ENCODE measurements at places on chromosomes 5 and 9.

GRCh38 chr9:16175461-16175860 is 622.6 kb downstream of the CCDC171 start:
- DNase-seq, result no peak

DNA sequence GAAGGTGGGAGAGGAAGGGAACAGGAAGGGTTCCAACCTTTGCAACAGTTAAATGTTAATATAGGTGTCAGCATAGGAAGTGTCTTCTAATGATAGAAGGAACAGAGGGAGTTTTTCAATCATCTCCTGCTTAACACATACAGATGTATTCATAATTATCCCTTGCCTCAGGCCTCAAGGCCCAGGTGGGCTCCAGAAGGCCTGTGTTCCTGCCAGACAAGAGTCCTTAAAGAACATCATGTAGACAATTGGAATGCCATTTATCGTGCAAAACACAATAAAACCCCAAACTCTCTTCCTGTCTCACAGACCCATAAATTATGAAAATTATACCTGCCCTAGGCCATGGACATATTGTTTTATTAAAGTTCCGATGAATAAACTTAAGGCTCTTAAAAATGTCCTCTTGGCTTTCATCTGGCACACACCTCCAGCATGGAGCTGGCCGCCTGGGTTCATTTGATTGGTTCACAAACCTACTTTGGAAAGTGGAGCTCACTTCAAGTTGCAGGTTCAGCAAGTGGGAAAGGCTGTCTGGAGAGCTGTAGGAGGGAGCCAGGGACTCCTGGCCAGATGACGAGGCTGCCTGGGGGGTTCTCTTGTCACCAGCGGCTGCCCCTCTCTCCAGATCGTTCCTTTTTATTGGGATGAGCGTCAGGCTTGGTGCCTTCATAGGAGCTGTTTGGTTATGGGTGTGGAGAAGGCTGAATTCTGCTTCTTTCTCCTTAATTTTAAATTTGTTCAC is 17.5 kb downstream of the SPRY4 start:
- DNase-seq, result no peak

- DNase-seq, result no peak
Measured at GRCh38 chr9:21513431-21513830, 31.3 kb upstream of the IFNE start.

DNA sequence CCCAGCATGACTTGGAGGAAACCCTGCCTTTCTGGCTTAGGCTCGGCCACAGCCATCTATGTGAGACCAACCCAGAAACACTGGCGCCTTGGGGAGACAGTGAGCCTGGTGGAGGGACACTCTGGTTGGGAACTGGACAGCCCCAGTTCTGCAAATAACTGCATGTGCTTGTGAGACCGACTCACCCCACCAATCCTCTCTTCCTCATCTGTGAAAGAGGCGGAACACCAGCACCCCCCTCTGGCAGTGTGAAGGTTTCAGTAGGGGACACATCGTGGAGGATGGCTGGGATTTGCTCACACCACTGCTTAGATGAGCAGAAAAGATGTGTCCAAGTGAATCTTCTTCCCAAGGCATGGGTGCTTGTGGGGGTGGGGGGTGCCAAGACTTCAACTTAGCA is 43.4 kb upstream of the N4BP3 start:
- DNase-seq, result peak; percentile 42
